Omental fat pad (tissue), 4 donors: ENCODE measurements at places on chromosomes 5 and 9. TPM values are rescaled to one million over a fixed set of nuclear protein-coding genes. Genes with fewer than 3 reads are reported as not detected.

BOD1 gene
- total RNA-seq: 63.1 TPM

CLPTM1L gene
- 65.0 TPM for total RNA-seq

PCDHGB3 gene
- 2.5 TPM for total RNA-seq

PCDHGC5 gene
- 3.2 TPM for total RNA-seq

SLC22A4 gene
- total RNA-seq: 6.5 TPM

ZNF608 gene
- 17.9 TPM for total RNA-seq

MELK gene
- not detected for total RNA-seq

DENND1A gene
- 18.6 TPM for total RNA-seq

BARHL1 gene
- not detected for total RNA-seq

MYOZ3 gene
- not detected for total RNA-seq

SEMA5A gene
- total RNA-seq: 6.3 TPM

GABRA6 gene
- not detected for total RNA-seq

SLC6A3 gene
- total RNA-seq: 0.60 TPM

OBP2B gene
- not detected for total RNA-seq

SHC3 gene
- total RNA-seq: 1.1 TPM

ERCC8 gene
- total RNA-seq: 16.3 TPM

PPP1R2B gene
- total RNA-seq: not detected

EXD3 gene
- 8.3 TPM for total RNA-seq

PCDHGA2 gene
- 2.6 TPM for total RNA-seq

CDC42SE2 gene
- total RNA-seq: 30.1 TPM
